ENCODE measurements at places on chromosomes 4 and X.

- no peak for DNase-seq
Measured at GRCh38 chrX:128807367-128807766, 715.9 kb downstream of the SMARCA1 start.

DNA sequence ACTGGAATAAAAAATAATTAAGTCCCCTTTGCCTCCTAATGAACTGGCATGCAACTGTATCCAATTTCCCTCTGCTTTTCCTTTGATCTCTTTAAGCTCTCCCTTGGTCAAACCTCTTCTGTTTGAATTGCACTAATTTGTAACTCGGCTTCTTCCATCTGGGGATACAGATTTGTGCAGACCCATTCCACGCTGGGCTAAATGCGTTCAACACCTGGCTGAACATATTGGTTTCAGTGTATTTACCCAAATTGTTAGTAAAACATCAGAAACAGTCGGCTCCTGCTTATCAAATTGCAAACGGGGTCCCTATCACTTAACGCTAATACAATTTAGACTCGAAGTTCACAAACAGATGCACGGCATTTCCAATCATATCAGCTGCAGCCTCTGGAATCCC is 124.9 kb upstream of the TAPT1 start:
- no peak for DNase-seq

DNA sequence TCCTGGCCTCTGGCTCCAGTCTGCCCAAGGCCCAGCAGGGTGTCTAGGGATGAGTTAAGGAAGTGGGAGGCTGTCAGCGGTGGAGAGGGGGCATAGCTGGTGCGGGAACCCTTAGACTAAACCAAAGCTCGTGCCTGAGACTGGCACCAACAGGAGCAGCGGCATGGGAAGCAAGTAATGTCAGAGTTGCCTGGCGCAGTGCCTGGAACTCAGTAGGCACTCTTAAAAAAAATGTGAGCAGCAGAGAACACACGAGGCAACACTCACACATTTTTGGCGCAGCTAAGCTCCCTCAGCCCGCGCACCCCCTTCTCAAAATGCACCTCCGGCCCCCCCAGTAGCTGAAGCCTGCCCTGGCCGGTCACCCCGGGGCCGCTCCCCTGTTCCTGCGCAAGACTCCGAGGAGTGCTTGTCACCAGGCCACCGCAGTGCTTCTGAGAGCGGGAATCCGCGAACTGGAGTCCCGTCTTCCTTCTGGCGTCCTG is 583 bp downstream of the GABRE start:
- peak; percentile 71 for DNase-seq

DNA sequence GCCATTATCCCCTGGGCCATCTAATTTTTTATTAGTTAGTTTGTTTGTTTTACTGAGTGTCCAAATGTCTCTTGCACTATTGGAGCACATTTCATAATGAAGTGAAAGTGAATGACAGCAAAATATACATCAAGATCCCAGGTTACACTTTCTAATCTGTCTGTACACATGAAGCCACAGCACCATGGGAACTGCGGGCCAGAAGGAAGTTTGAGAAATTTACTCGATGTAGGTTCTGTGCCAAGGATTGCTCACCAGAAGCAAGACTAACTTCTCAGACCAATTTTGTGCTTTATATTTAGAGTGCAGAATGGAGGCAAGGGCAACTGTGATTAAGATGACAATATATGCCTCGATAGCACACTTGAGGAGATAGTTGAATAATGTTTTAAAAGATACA is 258.0 kb downstream of the COL25A1 start:
- DNase-seq, result no peak

DNA sequence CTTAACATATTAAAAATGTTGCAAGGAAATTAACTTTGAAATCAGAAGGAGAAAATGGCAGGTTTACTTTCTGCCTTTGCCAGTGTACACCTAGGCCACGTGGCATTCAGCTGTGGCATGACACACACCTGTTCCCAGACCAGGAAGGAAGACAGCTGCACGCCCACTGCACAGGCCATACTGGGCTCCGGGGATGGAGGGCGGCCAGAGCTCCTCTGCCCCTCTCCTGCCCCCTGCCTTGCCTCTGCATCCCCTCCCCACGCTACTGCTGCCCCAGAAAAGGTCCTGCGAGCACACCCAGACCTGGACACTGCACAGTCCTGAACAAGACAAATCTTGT is 68.4 kb downstream of the GATB start:
- no peak for DNase-seq

DNA sequence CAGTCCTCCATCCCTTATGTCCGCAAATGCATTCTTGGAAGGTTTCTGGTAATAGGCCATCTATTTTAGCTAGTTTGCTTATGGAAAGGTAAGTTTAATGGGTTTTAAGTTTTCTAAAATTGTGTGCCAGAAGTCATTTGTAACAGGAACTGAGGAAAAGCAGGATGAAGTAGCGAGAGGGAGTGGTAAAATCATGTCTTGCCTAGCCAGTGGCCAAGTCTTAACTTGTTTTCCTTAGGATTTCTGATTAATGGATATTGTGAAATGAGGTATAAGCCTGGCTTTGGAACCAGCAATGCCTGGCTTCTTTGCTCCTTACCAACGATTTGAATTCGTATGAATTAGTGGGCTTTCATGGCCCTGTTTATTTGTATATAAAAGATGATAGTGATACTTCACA is 7.3 kb downstream of the SEC24B start:
- no peak for DNase-seq

DNA sequence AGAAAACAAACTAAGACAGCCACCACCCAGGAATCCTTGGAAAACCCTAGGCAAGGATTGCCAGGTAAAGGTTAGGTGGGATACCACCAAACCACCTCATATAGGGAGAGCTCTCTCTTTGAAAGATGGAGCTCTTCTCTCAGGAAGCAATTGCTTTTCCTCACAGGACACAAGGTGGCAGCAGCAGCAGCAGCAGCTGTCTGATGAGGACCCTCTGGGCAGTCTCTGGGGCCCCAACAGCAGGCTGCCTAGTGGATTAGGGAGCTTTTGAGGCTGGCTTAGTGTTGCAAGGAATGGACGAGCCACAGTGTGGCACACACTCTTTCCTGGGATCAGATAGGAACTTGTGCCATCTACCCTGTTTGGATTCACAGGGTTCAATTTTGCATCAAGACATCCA is 41.4 kb upstream of the CHRDL1 start:
- no peak for DNase-seq

DNA sequence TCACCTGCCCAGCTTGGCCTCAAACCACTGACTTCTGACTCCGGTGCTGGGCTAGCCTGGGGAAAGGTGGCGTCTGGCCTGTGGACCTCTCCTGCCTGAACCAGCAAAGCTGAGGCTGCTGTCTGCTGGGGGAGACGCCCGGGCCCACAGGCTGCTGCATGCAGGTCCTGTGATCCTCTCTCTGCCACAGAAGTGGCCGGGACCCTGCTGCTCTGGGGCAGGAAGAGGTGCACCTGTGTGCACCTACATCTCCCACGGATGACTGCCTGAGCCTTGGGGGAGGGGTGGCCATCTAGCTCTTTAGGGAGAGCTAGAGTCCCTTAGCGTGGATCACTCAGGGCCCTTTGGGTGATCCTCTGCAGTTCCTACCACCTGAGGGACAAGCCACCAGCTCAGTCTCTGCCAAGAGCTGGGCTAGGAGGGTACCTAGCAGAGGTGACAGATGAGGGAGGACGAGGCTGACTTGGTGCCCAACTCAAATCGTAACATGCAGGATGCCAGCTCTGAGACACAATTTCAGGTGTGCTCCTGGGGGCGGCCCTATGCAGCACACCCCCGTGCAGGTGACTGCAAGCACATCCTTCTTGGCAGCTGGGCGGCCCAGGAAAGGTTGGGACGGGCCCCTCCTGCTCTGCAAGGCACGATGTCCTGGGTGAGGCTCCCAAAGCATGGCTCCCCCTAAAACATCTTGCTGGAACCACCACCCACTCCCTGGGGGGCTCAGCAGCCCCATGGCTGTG is 22.5 kb downstream of the LETM1 start:
- DNase-seq, result no peak

DNA sequence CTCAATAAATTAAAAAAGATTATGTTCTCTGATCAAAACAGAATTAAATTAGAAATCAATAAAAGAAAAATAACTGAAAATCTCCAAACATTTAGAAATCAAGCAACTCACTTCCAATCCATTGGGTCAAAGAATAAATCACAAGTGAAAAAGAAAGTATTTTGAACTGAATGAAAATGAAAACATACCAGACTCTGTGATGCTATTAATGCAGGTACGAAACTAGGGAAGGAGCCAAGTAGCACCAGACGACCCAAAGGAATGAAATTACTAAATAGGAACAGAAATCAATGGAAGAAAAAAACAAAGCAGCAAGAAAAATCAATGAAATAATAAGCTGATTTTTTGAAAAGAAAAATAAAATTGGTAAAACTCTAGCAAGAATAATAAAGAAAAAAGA is 15.4 kb downstream of the CCDC110 start:
- DNase-seq, result no peak

DNA sequence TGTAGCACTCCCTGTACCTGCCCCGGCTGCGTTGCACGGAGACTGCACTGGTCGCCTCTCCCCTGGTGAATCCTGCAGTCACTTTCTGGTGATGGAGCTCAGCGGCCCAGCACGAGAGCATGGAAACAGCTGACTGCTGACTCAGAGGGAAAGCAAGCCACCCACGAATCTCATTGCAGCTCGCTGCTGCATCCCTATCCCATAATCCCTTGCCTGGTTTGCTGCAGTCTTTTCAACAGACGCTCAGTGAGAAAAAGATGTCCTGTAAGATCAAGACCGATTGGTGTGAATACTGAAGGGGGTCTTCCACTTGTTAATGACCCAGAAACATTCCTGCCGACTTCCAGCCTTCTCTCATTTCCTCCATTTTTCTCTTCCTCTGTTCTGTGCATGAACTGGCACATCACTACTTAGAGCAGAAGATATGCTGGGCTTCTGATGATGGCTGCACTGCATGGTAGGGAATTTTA is 52.9 kb downstream of the TRIM2 start:
- no peak for DNase-seq

DNA sequence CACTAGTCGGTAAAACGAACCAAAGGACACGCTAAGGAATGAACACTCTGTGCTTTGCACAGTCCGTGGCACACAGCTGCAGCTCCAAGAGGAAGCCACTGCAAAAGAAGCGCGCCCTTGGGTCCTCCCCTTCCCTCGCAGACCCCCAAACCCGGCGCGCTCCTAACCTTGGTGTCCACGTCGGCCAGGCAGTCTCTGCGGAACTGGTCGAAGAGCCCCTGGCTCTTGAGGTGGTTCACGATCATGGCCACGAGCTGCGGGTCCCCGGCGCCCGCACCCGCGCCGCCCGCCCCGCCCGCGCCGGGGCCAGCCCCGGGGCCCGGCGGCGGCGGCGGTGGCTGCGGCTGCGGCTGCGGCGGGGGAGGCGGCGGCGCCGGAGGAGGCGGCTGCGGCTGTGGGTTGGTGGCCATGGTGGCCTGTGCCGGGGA is 333 bp downstream of the BOD1L1 start:
- no peak for DNase-seq

GRCh38 chr4:86670756-86671155 is 76.6 kb downstream of the PTPN13 start:
- DNase-seq, result no peak

- no peak for DNase-seq
Measured at GRCh38 chr4:4689694-4690440, 148.0 kb upstream of the STX18 start.

- peak; percentile 22 for DNase-seq
Measured at GRCh38 chrX:1476682-1477081, 24.0 kb upstream of the ASMTL start.

DNA sequence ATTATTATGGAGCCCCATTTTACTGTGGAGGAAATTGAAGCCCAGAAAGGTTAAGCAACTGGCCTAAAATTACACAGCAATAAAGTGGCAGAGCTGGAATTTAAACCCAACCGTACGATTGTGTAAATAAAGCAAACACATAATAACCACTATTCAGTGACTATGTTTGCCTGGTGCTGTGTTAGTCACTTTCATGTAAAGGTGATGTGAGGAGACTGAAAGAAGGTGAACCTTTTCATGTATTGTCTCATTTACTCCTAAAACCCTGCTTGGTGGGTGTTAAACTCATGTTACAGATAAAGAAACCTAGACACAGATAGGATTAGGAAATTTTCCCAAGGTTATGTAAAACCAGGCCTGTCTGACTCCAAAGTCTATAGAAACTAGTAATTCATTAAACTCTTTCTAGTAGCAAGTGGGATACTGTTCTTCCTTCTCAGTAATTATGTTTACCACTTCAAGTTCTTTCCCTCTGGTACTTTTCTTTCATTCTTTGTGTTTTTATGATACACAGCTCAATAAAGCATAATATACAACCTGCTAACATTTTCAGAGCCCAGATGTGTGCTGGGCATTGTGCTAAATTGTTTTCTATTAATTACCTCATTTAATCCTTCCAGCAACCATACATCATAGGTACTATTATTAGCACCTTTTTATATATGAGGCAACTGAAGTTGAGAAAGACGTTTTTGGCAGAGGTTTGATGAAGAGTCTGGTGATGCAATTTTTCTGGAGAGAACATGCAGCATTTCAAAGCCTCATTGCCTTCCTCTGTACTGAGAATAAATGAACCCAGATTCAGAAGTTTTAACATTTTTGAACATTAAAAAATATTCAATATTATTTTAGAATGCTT is 202.7 kb downstream of the SPRY1 start:
- DNase-seq, result no peak

GRCh38 chr4:94519925-94520789 is 68.4 kb downstream of the PDLIM5 start:
- DNase-seq, result no peak

DNA sequence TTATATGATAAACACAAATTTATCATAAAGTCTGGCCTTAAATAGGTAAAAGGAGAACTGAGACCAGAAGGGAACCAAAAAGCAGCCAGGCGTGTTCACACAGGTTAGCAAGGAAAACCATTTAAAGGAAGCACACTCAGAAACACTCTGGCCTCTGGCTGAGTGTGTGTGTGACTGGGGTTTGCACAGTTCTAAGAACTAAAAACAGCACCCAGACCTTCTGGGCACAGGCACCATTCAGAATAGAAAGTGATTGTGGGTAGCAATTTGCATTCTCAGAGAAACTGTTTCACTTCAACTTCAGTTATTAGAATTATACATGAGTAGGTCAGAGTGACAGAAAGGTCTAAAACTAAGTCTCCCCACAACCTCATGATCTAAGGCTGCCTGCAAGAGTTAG is 10.0 kb downstream of the GPR82 start:
- DNase-seq, result no peak

- DNase-seq, result no peak
Measured at GRCh38 chr4:3241898-3242524, 6.9 kb upstream of the MSANTD1 start.

GRCh38 chrX:45747905-45748304 is 547.2 kb upstream of the DIPK2B start:
- DNase-seq, result no peak
